Right ventricle myocardium inferior (tissue), 1 donor: ENCODE measurements at places on chromosomes 3 and 15. TPM values are rescaled to one million over a fixed set of nuclear protein-coding genes. Genes with fewer than 3 reads are reported as not detected.

- DNase-seq = no peak
Measured at GRCh38 chr3:42096796-42097565, 5.8 kb downstream of the TRAK1 start.

The SLC28A1 gene
- 0.24 TPM for total RNA-seq

DNA sequence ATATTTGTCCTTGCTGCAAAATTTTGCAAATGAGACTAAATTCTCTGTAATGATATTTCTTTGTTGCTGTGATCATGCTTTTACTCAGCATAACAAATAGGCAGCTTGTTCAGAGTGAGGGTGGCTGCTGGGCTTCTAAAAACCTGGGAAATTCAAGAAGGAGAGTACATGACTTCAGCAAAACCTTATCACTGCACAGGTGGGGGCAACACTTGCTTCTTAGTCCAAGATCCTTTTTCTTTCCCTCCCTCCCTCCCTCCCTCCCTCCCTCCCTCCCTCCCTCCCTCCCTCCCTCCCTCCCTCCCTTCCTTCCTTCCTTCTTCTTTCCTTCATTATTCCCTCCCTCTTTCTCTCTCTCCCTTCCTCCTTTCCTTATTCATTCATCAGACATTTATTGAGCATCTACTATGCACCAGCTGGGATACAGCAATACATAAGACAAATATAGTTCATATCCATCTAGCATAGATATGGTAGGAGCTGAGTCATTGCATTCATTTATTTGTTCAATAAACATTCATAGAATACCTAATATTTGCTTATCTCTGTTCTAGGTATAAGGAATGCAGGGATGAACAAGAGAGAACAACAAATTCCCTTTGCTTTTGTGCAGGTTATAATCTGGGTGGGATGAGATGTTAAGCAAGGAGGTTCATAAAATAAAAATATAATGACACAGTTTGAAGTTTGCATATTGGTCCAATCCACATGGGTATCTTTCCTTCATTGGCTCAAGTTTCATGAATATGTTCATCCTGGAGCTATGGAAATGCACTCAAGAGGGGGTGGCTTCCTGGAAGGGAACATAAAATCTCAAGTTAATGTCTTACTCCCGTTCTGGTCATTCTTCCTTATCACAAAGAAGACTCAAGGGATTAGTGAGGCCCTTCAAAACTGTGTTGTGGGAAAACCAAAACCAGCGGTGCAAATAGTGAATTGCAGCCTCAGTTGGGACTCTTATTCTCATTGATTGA is 210.7 kb downstream of the PDCD6IP start:
- DNase-seq = no peak

DNA sequence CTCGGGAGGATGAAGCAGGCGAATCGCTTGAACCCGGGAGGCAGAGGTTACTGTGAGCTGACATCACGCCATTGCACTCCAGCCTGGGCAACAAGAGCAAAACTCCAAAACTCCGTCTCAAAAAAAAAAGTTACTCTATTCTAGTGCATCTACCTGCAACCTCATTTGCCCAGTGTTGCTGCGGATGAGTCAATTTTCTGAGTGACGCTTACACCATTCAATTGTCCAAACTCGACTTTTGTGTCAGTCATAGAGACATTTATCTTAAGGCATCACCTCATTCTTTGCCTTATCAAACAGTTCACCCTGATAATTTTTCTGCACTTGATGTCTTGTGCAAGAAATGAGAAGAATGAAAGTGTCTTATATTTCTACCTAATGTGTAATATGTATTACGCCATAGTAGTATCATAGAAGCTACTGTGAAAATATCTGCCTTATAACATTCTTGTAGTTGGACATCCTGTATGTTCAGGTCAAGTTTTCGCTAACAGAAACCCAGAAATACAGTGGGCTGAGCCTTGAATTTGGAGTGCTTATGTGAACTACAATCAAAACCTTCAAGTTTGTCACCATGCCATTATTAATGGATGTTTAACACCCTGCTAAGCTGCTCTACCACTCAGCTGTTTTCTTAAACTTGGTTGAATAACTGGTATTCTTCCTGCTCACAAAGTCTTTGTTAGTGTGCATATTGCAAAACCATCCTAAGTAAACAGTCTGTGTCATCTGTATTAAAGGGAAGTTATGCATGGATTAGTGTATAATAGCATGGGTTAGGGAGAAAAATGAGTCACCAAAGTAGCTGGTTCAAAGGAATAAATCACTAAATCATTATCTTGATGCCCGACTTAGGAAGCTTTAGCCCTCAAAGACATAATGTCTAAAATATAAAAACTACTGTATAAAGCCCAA is 531.0 kb upstream of the NR2F2 start:
- no peak for DNase-seq

GRCh38 chr3:21839176-21839575 is 88.2 kb upstream of the ZNF385D start:
- DNase-seq = no peak

- no peak for DNase-seq
Measured at GRCh38 chr3:88195951-88196434, 46.2 kb downstream of the C3orf38 start.

- DNase-seq = no peak
Measured at GRCh38 chr3:65861718-65862117, 177.0 kb downstream of the MAGI1 start.

The CILP gene
- total RNA-seq = 15.7 TPM

The VWA5B2 gene
- not detected for total RNA-seq

The CX3CR1 gene
- total RNA-seq = 2.1 TPM

- no peak for DNase-seq
Measured at GRCh38 chr3:119316313-119316670, 22.1 kb downstream of the ARHGAP31 start.

- DNase-seq = no peak
Measured at GRCh38 chr15:66025015-66025452, 155.7 kb downstream of the RAB11A start.

DNA sequence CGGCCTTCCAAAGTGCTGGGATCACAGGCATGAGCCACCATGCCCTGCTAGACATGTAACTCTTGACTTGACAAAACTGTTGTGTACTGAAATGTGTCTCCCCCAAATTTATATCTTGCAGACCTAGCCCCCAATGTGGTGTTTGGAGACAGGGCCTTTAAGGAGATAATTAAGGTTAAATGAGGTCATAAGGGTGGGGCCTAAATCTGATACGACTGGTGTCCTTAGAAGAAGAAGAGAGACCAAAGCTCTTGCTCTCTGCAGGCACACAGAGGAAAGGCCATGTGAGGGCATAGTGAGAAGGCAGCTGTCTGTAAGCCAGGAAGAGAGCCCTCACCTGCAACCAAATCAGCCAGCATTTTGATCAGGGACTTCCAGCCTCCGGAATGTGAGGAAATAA is 361.3 kb downstream of the SV2B start:
- no peak for DNase-seq

The IL5RA gene
- total RNA-seq = 0.65 TPM

The FMN1 gene
- total RNA-seq = 3.3 TPM

GRCh38 chr3:66416556-66417304 is 84.1 kb downstream of the LRIG1 start:
- no peak for DNase-seq

The NR1D2 gene
- 44.5 TPM for total RNA-seq

The GCHFR gene
- total RNA-seq = 8.1 TPM

GRCh38 chr3:66279168-66279567 is 58.4 kb downstream of the SLC25A26 start:
- no peak for DNase-seq

The MAGI1 gene
- 33.1 TPM for total RNA-seq

The PLCH1 gene
- 1.3 TPM for total RNA-seq

DNA sequence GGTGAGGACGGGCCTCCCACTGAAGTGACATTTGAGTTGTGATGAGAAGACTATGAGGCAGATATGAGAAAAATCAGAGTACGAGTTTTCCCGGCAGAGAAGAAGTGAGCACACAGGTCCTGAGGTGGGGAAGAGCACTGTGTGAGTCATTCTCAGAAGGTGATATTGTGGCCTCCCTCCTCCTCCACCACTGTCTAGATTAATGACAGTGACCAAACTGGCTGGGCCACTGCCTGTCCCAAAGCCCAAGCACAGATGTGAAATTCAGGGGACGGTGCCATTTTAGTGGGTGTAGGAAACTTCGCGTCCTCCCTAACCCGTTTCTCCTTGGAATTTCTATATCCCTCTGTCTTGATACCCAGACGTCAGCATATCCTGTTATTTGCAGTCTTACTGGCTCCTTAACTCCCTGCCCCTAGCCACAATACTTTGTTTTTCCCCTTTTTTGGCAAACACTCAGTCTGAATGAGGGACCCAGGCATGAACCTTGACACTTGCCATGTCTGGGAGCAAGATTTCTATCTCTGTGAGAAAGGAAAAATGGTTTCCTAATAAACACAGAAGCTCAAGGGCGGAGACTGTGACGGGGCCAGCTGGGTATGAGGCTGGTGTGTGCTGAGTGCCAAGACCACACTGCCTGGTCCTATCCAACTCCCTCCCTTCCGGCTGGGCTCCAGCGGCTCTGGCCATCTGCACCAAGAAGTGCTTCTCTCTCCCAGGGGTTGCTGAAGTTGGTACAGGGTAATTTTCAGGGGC is 15.2 kb downstream of the PRICKLE2 start:
- DNase-seq = peak; percentile 86

The CPLX3 gene
- 2.8 TPM for total RNA-seq

GRCh38 chr3:47261301-47261700 is 21.3 kb downstream of the KIF9 start:
- no peak for DNase-seq

GRCh38 chr3:67712259-67712658 is 57.8 kb upstream of the SUCLG2 start:
- no peak for DNase-seq

GRCh38 chr3:197335428-197336132 is 37.2 kb upstream of the DLG1 start:
- no peak for DNase-seq

The ACTRT3 gene
- 0.84 TPM for total RNA-seq

GRCh38 chr3:97863031-97863430 is 41.2 kb downstream of the CRYBG3 start:
- DNase-seq = no peak

GRCh38 chr3:77446761-77447160 is 406.9 kb downstream of the ROBO2 start:
- no peak for DNase-seq

The STXBP5L gene
- total RNA-seq = not detected

DNA sequence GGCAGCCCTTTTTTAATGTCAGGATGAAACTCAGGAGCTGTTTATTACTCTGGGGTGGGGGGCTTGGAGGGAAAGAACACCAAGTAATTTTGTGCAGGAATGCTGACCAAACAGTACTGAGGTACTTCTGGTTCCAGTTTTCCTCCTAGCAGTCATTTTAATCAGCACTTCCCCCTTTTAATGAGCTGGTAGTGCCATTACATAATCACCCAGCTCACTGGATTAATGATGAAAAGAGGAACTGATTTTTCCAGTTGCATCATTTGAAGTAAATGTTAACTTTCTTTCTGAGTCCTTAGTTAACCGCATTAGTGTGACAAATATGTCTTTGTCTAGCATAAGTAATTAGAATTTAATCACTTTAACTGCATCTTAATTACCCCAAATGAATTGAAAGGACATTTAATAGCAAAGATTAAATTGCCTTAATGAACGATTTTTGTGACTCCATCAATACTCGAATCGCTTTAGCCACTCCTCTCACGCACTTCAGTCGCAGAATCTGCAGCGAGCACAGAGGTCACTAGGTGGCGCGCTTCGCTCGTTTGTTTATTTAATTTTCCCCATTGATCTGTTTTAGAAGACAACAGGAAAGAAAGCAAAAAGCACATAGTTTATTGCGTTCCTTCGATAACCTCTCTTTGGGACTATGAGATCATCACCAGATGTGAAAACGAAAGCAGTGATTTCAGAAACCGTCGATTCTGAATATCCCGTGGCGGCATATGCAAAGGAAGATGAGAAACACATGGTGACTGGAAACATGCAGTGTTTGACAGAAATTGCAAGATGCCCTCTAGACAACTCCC is 9.8 kb downstream of the ONECUT1 start:
- DNase-seq = no peak

- DNase-seq = peak; percentile 80
Measured at GRCh38 chr3:49132437-49133225, at the start of gene LAMB2. TSS of gene LAMB2 (minus strand) at chr3:49133050. CDS start at chr3:49132867, 183 bp downstream.

DNA sequence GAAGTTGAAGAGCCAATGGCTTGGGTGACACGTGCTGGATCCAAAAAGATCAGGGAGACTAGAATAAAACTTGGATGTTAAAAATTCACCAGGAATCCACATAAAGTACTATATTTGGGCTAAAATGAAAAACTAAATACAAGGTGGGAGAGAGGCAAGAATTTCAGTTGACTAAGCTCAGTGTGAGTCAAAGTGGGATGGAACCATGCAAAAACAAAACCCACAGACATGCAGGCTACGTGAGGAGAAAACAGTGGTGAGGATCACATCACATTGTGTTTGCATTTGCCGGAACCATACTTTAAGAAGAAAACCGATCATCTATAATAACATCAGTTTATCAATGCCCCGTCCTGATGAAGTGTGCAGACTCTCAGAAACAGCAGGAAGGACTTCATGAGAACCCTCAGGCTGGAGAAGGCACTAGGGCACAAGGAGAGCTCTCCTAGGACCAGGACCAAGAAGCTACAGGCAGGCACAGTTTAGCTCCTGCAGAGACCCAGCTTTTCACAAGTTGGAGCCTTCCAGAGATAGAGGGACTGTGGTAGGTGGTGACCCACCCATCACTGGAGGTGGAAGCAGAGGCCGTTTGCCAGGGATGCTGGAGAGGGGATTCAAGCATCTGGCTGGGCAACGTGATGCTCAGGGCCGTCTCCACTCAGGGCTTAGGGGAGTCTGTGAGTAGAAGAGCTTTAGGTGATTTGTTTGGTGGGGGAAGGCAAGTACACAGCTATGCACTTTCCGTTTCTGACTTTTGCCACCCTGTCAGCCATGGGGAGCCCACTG is 29.0 kb upstream of the NR2E3 start:
- no peak for DNase-seq

- DNase-seq = no peak
Measured at GRCh38 chr3:178189854-178190253, 346.4 kb upstream of the KCNMB2 start.

DNA sequence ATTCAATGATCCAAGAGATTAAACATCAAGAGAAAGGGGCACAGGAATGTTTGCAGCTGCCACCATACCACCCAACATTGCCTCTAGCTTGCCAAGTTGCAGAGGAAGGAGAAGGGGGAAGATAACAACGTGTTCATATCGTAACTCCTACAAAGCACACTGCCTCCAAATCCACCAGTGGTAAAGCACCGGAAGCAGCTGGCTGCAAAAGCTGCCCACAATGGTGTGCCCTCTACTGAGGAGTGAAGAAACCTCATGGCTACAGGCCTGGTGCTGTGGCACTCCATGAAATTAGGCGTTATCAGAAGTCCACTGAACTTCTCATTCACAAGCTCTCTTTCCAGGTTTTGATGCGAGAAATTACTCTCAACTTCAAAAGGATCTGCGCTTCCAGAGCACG is 263.9 kb upstream of the STT3B start:
- DNase-seq = peak; percentile 64
